Posterior cingulate gyrus (tissue), 11 donors: ENCODE measurements at places on chromosomes 7 and 10.

DNA sequence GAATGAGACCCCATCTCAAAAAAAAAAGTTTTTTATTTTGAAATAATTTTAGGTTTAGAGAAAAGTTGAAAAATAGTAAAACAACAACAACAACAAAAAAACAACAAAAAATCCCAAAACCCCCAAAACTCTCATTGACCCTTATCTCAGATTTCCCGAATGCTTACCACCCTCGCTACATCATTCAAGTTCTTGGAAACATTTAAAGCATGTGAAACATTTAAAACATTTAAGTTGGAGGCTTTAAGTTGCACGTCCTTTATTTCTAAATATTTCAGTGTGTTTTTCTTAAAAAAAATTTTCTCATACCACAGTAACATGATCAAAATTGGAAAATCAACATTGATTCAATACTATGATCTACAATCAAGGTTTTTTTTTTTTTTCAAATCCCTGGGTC is 382 bp upstream of the ARMS2 start:
- DNase-seq, result no peak

- DNase-seq, result no peak
Measured at GRCh38 chr7:101165958-101166647, 734 bp upstream of the VGF start.

DNA sequence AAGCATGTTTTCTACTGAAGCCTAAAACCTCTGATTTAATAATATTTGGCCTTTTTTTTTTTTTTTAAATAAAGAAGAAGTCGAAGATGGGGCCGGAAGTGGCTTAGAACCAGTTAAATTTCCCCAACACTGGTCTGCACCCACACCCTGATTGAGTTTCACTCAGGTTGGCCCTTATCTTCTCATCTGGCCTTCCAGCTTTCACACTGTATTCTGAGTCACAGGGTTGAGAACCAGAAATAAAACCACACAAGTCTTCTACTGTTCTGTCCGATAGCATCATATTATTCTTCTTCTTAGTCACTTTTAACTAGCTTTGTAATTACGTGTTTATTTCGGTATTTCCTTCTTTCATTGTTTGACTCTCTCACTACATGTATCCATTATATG is 9.9 kb downstream of the ZNF365 start:
- DNase-seq, result no peak

DNA sequence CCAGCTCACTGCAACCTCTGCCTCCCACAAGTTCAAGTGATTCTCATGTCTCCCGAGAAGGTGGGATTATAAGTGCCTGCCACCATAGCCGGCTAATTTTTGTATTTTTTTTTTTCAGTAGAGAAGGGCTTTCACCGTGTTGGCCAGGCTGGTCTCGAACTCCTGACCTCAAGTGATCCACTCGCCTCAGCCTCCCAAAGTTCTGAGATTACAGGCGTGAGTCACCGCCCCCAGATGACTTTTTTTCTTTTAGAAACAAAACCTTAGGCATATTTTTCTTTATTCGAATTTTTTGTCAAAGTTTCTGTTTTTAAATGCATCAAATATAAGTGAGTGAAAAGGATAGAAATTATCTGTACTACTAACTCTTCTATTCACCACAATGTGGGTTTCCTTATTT is 113.1 kb downstream of the LRRC4 start:
- no peak for DNase-seq

- DNase-seq, result no peak
Measured at GRCh38 chr10:85047170-85047834, 718.9 kb downstream of the CCSER2 start.

DNA sequence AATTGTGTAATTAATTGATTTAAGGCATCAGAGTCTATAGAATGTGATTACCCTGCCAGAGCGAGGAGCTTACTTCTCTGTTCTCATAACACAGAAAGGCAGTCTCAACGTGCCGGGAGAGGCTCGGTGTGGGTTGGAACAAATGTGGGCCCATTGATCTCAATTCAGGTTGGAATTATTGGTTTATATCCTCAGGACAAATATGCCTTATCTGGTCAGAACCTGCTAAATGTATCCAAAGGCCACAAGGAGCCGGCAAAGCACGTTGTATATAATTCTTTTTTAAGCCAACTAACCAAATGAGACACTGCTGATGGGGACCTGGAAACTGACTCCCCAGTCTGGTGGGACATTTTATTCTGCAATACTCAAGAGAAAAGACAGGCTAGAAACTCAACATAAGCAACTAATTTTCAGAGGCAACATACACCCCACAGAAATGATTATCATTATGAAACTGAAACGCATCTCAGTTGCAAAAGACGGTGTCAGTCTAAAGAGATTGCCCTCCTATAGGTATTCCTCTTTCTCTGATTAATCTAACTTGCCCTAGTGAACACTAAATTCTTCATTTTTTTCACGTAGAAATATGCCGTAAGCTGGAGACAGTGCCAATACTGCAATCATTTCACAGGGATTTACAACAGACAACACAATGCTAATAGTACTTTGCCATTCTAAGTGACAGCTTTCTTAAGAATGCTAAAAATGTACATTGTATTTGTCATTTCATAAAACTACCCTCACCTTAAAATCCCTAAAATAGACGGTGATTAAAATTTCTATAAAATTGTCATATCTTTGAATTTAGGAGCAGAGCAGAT is 9.4 kb downstream of the EBF3 start:
- no peak for DNase-seq

- DNase-seq, result no peak
Measured at GRCh38 chr7:7434329-7434728, 101.3 kb downstream of the COL28A1 start.

GRCh38 chr10:124521429-124521871 is 59.8 kb downstream of the LHPP start:
- peak; percentile 89 for DNase-seq

- no peak for DNase-seq
Measured at GRCh38 chr10:69955211-69955805, 97.3 kb upstream of the MACROH2A2 start.

- DNase-seq, result no peak
Measured at GRCh38 chr10:14592026-14592425, 182.7 kb downstream of the FAM107B start.

GRCh38 chr10:90179696-90180407 is 478.5 kb downstream of the KIF20B start:
- no peak for DNase-seq

DNA sequence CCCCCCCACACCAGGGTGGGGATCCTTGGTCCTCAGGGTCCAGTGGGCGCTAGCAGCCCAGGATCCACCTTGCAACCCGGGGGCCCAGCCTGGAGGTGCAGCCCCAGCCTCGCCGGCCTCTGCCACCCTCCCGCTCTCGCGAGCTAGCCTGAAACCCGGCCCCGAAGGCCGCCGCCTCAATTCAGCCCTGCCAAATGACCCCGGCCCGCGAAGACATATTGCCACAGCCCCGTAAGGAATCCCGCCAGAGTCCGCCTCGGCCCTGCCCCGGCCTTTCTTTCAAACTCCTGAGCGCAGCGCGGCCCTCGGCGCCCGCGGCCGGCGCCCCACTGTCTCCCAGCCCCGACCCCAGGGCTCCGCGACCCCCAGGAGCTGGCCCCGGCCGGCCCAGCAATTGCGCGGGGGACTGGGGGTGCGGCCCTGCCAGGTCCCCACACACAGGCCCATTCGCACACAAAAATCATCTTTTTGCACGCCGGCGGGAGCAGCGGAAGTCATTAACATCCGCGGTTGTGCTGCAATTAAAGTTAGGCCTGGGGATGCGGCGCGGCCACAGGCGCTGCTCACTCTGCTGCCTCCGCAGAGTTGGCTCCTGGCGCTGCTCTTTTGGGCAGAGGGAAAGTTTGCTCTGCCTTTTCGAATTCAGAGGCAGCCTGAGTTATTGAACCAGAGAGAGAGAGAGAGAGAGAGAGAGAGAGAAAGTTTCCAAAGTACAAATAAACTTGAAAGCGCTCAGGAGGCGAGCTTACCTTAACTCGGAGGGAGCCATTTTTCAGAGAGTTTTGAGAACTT is 4.0 kb downstream of the HOXA5 start:
- no peak for DNase-seq

- DNase-seq, result no peak
Measured at GRCh38 chr7:113730309-113730955, 188.4 kb downstream of the PPP1R3A start.

- DNase-seq, result no peak
Measured at GRCh38 chr7:22469371-22470143, 30.4 kb downstream of the STEAP1B start.

DNA sequence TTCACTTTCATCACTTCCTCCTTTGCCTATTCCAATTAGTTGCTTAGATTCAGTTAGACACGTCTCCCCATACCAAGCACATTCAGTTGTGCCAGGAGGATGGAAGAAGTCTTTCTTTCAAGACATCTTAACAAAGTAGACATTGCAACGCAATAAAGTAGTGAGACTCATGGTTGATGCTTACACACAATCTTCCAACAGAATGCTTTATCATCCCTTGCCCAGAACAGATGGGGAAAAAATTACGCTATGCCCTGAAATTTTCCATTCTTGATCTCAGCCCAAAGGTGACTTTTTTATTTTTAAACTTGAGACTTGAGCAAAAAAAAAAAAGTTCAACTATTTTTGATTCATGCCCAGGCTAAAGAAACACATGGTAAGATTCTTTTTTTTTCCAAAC is 74.9 kb downstream of the KCNMA1 start:
- no peak for DNase-seq

- no peak for DNase-seq
Measured at GRCh38 chr10:35308809-35309208, 27.5 kb upstream of the CCNY start.
